ENCODE measurements at places on chromosomes 4 and X.
A peak's percentile ranks its signal among the peaks of the same experiment; 100 is the strongest.

GRCh38 chr4:137960371-137961050 lies 281.6 kb downstream of the SLC7A11 start:
- DNase-seq = no peak

GRCh38 chr4:87913896-87914295 lies 61.6 kb upstream of the SPP1 start:
- DNase-seq = no peak

- no peak for DNase-seq
These were observed 10.3 kb downstream of the OCIAD1 start for GRCh38 chr4:48841045-48841827.

DNA sequence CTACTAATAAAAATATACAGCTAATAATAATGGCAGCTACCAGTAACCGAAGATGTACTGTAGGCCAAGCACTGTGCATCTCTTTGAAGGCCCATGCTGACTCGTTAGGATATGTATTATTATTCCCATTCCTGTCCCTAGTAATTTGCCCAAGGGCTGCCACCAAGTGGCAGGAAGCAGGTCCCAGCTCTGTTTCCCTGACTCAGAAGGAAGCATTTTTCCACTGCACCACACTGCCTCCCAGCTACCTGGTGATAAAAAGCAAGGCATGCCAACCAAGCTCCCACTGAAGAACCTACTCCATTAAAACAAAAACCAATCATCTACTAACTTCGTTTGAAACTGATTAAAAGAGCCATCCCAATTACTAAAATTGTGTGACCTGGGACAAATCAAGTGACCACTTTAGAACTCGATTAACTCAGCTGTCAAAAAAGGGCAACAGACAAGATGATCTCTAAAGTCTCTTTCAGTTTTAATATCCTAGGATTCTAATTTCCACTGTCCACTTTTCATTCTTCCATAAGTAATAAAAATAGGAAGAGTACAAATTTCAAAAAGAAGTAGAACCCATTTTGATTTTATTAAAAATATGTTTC lies 24.3 kb upstream of the PGM2 start:
- DNase-seq = peak; percentile 77

DNA sequence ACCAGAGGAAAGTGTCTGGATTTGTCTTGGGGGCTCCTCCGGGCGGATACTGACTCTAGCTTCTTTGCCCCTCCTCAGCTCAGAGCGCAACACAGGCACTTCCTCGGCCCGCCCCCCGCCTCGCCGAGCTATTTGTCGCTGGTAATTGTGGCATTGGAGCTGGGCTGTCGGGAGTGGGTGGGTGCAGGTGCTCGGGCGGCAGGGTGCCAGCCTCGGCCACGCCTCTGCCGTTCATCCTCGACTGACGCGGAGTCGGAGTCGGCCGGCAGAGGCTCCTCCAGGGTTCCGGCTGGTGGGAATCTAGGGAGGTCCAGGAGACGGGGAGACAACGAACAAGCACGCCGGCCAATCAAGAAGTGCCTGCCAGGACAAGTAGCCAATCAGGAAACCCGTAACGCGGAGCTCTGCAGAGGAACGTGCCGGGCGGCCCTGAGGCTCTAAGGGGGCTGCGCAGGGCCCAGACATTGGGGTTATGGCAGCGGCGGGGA lies 3.9 kb upstream of the SYN1 start:
- peak; percentile 88 for DNase-seq
